Thoracic aorta (tissue), 2 donors: ENCODE measurements at places on chromosomes 1 and 21.
A peak's percentile ranks its signal among the peaks of the same experiment; 100 is the strongest.

GRCh38 chr1:89022167-89022959 is at the start of gene GBP3:
Gene GBP3, minus strand, starts transcription at chr1:89022866. Its CDS starts 2,145 bp downstream, at chr1:89020721.
- DNase-seq = no peak

- DNase-seq = no peak
Observed at GRCh38 chr1:26791626-26792025, 3.9 kb downstream of the PIGV start.

GRCh38 chr1:55078470-55078869 is 39.1 kb downstream of the PCSK9 start:
- no peak for DNase-seq

DNA sequence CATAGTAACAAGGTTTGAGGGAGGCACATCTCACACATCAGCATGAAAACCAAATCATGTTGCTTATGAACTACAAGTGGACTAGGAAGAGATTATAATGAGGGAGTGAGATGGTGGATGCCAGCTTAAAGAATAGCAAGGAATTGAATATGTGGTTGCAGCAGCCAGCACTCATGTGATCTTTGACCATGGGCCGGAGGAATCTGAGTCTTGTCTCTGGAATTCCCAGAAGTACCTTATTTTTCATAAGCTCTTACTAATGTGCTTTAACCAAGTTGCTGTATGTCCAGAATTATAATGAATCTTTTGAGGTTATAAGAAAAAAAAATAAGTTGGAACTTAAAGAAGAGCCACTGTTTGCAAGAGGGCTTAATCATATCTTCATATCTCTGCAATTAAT is 97.0 kb downstream of the DISP1 start:
- no peak for DNase-seq

DNA sequence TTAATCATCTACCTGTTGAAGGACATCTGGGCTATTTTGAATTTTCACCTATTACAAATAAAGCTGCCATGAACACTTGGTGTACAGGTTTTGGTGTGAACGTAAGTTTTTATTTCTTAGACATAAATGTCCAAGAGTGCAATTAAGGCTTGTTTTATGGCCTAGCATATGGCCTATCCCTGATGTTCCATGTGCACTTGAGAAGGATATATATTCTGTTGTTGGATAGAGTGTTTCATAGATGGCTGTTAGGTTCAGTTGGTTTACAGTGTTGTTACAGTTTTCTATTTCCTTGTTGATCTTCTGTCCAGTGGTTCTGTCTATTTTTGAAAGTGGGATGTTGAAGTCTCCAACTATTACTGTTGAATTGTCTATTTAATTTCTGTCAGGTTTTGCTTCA is 61.2 kb upstream of the NFASC start:
- DNase-seq = no peak

GRCh38 chr1:50023292-50024159 is at the start of gene AGBL4:
Gene AGBL4, minus strand, starts transcription at chr1:50023954.
- DNase-seq = no peak

- no peak for DNase-seq
Observed at GRCh38 chr1:208280681-208281450, 36.7 kb upstream of the PLXNA2 start.

DNA sequence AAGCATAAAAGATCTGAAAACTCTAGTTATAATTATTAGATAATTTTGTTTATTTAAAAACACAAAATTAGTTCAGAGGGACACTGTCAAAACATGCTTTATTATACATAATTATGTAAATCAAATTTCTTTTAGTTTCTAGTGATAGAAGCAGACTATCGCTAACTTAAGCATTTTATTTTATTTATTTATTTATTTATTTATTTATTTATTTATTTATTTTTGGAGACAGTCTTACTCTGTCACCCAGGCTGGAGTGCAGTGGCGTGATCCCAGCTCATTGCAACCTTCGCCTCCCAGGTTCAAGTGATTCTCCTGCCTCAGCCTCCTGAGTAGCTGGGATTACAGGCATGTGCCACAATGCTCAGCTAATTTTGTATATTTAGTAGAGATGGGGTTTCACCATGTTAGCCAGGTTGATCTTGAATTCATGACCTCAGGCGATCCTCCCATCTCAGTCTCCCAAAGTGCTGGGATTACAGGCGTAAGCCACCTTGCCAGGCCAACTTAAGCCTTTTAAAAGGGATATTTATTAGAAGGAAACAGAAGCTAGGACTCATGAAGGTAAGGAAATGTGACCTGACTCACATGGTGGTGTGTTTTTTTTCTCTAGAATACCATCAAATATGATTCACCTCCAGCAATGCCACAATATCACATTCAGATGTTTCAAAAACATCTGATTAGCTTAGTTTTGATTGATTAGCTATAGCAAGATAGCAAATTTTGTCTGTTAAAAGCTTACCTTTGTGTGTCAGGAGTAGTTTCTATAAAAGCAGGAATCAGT is 1357.4 kb upstream of the ADGRL4 start:
- no peak for DNase-seq

DNA sequence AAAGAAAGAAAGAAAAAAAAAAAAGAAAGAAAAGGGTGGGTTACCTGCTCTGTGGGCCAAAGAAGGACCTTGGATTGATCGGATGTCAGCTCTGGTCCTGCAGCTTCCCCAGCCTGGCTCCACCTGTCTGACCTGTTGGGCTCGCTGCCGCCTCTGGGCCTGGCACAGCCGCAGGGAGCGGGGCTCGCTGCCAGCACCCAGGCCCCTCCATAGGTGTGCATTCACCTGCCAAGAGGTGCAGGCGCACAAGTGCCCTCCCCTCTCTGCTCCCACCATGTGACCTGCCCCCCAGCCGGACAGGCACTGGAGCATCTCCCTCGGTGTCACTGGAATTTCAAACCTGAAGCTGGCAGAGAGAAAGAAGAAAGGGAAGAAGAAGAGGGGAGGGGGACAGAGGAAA is 33.1 kb upstream of the GPR157 start:
- no peak for DNase-seq

GRCh38 chr1:208569181-208569580 is 325.0 kb upstream of the PLXNA2 start:
- no peak for DNase-seq

- DNase-seq = no peak
Observed at GRCh38 chr1:58902830-58903513, 119.1 kb upstream of the JUN start.

- no peak for DNase-seq
Observed at GRCh38 chr1:17603091-17603841, 63.8 kb downstream of the ARHGEF10L start.

DNA sequence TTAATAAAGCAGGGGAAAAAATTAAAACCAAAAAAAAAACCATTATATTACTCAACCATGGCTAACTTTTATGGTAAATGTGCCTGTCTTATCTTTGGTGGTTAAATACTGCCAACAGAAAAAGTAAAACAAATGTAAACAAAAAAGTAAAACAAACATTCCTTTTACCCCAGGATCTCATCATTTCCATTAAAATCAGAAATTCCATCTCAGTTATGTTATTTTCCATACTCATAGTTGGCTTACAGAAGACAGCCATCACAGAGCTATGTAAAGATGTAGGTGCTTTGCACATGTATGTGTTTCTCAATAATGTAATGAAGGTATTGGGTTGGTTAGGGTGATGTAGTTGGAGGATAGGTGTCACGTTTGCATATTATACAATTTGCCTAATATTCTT is 185.0 kb downstream of the KCNK2 start:
- no peak for DNase-seq

- no peak for DNase-seq
Observed at GRCh38 chr1:55040933-55041494, 1.7 kb downstream of the PCSK9 start.

- peak; percentile 12 for DNase-seq
Observed at GRCh38 chr1:17233675-17234320, 15.1 kb upstream of the PADI3 start.

DNA sequence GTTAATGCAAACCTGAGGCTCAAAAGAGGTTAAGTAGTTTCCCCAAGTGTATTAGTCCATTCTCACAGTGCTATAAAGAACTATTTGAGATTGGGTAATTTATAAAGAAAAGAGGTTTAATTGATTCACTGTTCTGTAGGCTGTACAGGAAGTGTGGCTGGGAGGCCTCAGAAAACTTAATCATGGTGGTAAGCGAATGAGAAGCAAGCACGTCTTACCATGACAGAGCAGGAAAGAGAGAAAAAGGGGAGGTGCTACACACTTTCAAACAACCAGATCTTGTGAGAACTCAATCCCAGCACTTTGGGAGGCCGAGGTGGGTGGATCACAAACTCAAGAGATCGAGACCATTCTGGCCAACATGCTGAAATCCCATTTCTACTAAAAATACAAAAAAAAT is 38.5 kb upstream of the RXRG start:
- no peak for DNase-seq

- DNase-seq = no peak
Observed at GRCh38 chr1:234094172-234094571, 189.7 kb downstream of the SLC35F3 start.

DNA sequence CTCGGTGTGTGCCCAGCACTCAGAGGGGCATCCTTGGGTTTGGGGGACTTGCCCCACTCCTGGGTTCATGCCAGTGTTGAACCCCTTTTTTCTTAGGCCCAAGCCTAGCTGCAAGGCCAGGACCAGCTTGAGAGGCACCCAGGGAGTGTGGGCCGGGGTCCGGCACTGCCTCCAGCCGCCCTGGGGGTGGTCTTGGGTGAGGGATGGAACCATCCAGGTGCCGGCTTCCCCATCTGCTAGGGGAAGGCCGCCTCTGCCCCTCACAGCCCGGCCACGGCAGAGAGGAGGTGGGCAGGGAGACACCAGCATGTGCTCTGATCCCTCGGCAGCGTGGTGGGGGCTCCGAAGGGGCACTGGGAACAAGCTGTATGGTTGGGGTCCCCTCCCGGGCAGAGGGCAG is 50.2 kb upstream of the ARHGEF16 start:
- no peak for DNase-seq

DNA sequence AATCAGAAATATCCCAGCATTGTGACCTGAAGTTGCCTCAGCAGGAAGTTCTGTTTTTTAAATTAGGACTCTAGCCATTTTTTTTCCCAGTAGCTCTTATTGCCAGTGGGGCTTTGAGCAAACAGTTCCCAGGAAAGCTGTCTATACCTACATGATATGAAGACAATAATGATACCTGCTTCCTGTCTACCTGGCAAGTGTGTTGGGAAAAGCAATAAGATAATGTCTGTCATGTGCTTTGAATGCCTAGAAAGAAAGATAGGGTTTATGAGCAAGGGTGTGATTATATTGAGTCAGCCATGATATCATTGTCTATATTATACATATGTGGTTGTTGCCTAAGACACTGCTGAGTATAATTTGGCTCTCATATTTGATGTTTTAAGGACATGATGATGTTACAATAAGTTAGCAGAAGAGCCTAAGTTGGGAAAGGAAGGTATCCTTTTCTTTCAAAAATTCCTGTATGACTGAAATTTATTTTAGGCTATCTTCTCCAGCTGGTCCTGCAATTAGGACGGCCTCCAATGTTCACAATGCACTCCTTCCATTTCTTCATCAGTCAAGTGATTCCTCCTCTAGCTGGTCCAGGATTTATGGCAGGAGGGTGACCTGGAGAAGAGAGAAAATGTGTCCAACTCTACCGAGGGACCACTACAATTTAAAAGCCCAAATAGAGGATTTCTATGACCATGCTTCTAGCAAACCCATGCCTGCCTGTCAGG is 99.6 kb upstream of the CDC42BPA start:
- DNase-seq = no peak

DNA sequence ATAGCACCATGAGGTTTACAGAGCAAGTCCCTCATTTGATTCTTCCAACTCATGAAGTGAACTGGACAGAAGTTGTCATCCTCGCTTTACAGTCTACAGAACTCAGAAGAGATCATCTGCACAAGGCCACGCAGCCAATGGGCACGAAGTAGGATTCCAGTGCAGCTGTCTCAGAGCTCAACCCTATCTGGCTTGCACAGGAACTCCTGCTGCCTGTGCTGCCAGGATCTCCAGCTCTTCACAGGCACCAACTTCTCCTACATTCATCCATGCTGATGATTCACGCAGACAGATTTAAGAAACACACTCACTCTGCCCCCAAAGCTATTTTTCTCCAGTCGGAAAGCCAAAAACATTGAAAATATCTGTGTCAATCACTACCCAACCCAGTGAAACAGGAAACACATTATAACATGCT is 157.0 kb downstream of the RERE start:
- DNase-seq = peak; percentile 14

DNA sequence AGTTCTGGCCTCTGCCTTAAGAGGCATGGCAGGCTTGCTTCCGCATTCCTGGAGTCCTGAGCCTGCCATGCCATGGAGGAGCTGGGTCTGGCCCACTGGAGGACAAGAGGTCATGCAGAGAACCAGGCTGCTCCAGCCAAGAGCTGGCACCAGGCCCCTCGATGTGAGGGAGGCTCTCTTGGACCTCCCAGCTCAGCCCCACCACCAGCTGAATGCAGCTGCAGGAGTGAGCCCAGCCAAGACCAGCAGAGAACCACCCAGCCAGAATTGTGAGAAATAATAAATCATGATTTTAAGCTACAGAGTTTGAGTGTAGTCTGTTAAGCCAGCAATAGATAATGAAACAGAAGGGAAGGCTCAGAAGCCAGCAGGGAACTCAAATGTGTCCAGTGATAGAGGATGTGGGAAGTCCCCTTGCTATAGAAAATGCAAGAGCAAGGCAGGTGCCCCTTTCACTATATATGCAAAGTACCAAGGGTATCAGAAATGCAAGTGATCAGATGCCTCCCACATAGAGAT is 118.4 kb downstream of the HIVEP3 start:
- no peak for DNase-seq

DNA sequence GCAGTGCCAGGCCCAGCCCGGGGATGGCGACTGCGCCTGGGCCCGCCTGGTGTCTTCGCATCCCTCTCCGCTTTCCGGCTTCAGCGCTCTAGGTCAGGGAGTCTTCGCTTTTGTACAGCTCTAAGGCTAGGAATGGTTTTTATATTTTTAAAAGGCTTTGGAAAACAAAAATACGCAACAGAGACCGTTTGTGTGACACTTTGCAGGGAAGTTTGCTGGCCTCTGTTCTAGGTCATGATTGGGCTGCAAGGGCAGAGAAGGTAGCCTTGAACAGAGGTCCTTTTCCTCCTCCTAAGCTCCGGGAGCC is 719 bp downstream of the SOD1 start:
- DNase-seq = no peak

DNA sequence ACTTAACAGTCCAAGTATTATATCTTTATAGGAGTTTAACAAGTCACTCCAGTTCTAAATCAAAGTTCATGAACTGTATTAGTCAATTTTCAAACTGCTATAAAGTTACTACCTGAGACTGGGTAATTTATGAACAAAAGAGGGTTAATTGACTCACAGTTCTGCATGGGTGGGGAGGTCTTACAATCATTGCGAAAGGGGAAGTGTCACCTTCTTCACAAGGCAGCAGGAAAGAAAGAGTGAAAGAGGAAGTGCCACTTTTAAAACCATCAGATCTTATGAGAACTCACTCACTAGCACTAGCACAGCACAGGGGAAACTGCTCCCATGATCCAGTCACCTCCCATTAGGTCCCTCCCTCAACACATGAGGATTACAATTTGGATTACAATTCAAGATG is 70.0 kb downstream of the CLCA4 start:
- DNase-seq = no peak

DNA sequence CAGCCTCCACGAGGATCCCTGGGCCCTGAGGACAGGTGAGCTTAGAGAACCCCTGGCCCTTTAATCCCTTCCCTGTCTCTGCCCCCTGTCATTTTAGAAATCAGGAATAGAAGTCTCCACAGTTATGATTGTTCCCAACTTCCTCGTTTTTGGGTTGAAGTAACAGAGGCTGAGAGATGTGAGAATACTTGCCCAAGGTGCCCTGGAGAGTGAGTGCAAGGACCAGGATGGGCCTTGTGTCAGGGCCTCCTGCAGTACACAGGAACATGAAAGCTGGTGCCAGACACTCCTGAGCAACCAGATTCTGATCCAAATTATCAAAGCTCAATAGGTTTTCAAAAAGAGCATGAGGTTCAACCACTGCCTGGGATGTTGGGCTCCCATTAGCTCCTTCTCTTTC is 10.1 kb downstream of the HLX start:
- DNase-seq = no peak
